ENCODE measurements at places on chromosomes 4 and X.

- no peak for DNase-seq
Measured at GRCh38 chr4:126890383-126890782, 742.4 kb upstream of the INTU start.

- DNase-seq, result no peak
Measured at GRCh38 chr4:79652232-79652631, 244.2 kb upstream of the GK2 start.

DNA sequence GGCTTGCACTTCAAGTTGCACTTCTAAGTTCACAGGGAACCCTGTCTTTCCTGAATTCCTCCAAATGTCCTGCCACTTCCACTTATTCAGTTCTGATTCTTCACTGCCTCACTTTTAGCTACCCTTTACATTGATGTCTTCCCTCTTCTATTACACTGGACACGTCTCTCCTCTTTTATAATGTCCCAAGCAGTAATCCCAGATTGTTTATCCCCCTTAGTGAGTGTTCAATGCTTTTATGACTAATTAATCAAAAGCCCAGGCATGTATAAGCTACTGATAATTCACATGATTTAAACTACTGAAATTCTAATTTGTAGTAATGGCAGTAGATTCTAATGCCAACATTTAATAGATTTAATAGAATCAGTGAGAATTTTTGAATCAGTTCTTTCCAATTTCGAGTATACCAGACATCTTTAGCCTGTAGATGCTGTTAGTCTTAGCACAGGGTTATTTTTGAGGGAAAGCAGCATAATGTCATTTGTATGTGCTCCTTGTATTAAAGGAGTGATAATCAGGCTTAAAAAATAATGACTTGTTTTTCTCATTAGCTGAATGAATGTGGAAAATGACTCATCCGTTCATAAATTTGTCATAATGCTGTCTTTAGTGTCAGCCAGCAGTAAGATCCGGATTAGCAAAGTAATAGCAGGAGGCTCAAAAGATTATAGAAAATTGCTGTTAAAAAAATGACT is 703.1 kb downstream of the CENPC start:
- no peak for DNase-seq

- DNase-seq, result no peak
Measured at GRCh38 chr4:81352446-81352835, 119.3 kb downstream of the RASGEF1B start.

GRCh38 chr4:147590249-147590920 is 26.8 kb upstream of the TMEM184C start:
- no peak for DNase-seq

GRCh38 chr4:81490403-81491160 is 18.9 kb upstream of the RASGEF1B start:
- DNase-seq, result no peak

DNA sequence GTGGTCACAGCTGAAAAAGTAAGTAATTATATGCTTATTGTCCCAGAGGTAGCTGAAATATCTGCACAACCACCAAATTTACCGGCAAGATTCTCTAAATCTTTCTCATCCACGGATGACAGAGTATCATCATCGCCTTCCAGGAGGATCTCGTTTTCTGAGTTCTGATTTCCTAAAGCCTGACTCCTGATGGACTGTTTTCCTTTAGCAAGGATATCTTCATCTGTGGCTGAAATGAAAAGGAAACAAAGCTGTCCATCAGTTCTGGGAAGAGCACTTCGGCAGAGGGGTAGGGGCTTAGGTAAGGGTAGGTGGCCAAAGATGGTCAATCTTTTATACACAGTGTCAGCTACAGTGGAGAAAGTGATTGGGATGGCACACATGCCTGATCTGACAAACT is 8.7 kb downstream of the MAB21L2 start:
- DNase-seq, result no peak

DNA sequence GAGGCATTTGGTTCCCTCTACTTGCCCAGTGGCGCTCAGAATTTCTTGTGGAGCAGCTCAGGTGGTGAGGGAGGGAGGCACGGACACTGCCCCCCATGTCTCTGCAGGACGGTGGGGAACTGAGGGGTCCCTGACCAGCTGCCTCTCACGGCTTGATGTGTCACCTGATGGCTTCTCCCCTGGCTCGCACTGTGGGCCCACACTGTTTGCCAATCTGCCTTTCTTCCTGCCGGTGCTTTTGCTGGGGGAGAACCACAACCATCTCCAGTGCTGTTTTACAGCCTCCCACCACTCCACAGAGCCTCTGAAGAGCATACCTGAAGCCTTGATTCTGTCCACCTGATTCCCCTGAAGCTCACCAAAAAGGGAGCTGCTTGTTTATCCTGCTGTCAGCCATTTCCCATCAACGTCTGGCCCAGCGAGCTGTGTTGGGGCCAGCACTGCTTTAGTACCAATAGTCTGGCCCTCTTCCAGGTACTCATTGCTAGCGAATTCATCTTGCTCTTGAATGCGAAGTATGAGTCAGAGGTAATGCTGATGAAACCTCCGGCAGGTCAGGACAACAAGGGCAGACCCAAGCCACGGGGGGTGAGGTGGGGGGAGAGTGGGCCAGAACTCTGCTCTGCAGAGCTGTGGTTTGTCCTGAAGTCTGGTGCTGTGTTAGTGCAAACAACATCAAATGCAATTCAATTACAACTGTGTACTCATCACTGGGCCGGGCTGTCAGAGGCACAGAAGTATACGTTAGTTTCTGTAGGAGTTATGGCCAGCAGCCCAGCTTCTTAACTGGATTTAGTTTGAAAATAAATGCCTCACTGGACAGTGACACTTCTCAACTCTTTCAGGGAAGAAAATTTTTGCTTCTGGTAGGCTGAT is 208.3 kb upstream of the JADE1 start:
- no peak for DNase-seq

- DNase-seq, result no peak
Measured at GRCh38 chr4:160825644-160826338, 1338.0 kb downstream of the FSTL5 start.

GRCh38 chr4:77025643-77026321 is 50.0 kb downstream of the CCNI start:
- no peak for DNase-seq
